ENCODE measurements at places on chromosomes 7 and 10. TPM values are rescaled to one million over a fixed set of nuclear protein-coding genes. Genes with fewer than 3 reads are reported as not detected.

GIMAP4 gene
- total RNA-seq = 31.3 TPM

PILRA gene
- total RNA-seq = 20.6 TPM

GRCh38 chr10:113381416-113381815, 171.4 kb upstream of the HABP2 start:
- H3K27ac ChIP-seq = peak overlapping the region; percentile 74
- H3K4me1 ChIP-seq = peaks cover 40% of the 10 kb centered on the region
- DNase-seq = no peak
- H3K27me3 ChIP-seq = no peaks in the 10 kb centered on the region
- H3K4me3 ChIP-seq = no peak overlapping the region

DNA sequence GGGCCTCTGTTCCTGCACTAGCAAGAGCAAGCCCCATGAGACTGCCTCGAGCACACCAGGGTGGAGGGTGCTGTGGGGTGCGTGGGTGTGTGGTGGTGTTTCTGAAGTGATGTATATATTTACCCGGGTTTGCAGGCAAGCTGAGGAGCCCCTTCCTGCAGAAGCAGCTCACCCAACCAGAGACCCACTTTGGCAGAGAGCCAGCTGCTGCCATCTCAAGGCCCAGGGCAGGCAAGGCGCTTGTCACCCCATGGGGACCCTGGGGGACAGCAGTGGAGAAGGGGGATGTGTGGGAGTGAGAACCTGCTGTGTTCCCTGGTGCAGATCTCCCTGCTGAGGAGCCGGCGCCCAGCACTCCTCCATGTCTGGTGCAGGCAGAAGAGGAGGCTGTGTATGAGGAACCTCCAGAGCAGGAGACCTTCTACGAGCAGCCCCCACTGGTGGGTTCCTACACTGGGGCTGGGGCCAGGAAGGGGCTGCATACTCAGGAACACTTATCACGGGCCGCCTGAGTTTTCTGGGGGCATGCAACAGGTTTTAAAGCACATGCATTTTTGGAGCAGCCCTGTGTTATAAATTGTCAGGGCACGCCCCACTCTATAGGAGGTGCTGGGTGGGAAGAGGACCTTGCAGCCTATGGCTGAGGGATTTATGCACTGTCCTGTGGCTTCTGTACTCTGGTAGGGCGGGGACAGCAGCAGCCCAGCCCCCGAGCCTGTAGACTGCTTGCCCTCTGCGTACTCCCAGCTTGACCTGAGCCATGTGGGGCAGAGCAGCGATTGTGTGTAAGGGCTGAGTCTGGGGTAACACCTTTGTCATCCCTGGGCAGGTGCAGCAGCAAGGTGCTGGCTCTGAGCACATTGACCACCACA, 5.9 kb downstream of the PGAM2 start:
- DNase-seq = peak; percentile 27
- no peaks in the 10 kb centered on the region for H3K27me3 ChIP-seq
- no peaks in the 10 kb centered on the region for H3K4me1 ChIP-seq
- no peak overlapping the region for H3K4me3 ChIP-seq
- H3K36me3 ChIP-seq = no peaks in the 10 kb centered on the region
- H3K27ac ChIP-seq = no peak overlapping the region

DNA sequence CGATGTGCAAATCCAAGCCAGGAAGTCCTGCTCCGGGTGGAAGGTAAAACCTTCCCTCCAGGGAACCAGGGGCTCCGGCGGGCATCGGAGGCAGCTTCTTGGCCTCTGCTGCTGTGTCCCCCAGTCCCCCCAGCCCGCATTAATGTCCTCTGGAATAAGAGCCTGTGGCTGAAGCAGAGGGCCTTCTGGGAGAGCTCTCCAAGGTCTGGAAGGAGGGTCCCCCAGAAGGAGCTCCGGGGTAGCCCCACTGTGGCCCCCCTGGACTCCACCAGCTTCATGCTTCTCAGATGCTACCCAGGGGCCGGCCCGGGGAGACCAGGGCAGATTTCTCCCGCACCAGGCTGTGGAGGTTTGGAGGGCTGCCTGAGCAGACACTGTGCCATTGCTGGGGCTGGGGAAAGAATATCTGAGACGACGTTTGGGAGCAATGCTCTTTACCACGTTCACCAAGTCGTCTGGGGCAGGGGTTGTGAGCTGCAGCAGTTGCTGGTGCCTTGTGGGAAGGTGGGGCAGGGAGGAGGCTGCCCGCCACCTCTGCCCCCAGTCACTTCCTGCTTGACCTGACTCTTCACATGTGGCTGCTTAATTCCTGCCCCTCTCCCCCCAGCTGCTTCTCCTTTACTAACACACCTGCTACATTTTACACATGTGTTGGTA, 8.3 kb downstream of the ZNF853 start:
- H3K4me1 ChIP-seq = no peaks in the 10 kb centered on the region
- H3K27me3 ChIP-seq = no peaks in the 10 kb centered on the region
- no peak overlapping the region for H3K4me3 ChIP-seq
- no peaks in the 10 kb centered on the region for H3K36me3 ChIP-seq

GRCh38 chr7:13878154-13878553, 111.3 kb downstream of the ETV1 start:
- H3K27ac ChIP-seq = no peak overlapping the region
- no peaks in the 10 kb centered on the region for H3K27me3 ChIP-seq
- H3K4me3 ChIP-seq = no peak overlapping the region
- DNase-seq = no peak

GRCh38 chr10:43235070-43235900, 31.6 kb downstream of the RASGEF1A start:
- DNase-seq = no peak
- H3K27ac ChIP-seq = no peak overlapping the region

GRCh38 chr10:121597504-121598262, 561 bp downstream of the FGFR2 start:
- peaks cover 4% of the 10 kb centered on the region for H3K4me1 ChIP-seq
- no peaks in the 10 kb centered on the region for H3K36me3 ChIP-seq
- peak overlapping the region; percentile 52 for H3K4me3 ChIP-seq
- DNase-seq = no peak
- peak overlapping the region; percentile 76 for H3K27ac ChIP-seq
- H3K27me3 ChIP-seq = peaks cover 27% of the 10 kb centered on the region

DNA sequence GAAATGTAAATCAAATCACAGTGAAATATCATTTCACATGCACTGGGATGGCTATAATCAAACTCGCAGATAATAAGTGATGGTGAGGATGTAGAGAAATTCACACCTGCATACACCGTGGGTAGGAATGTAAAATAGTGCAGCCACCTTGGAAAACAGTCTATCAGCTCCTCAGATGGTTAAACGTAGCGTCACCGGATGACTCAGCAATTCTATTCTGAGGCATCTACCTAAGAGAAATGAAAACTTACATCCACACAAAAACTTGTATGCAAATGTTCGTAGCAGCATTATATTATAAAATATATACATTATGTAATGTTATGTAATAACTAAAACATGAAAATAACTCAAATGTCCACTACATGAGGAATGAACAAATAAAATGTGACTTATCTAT, 38.9 kb downstream of the SH3PXD2A start:
- peaks cover 16% of the 10 kb centered on the region for H3K4me1 ChIP-seq
- peaks cover 10% of the 10 kb centered on the region for H3K27me3 ChIP-seq
- no peak for DNase-seq
- H3K27ac ChIP-seq = no peak overlapping the region

All from left lung (tissue), 14 donors.